Right lobe of liver (tissue), 6 donors: ENCODE measurements at places on chromosomes 12 and 14.

DNA sequence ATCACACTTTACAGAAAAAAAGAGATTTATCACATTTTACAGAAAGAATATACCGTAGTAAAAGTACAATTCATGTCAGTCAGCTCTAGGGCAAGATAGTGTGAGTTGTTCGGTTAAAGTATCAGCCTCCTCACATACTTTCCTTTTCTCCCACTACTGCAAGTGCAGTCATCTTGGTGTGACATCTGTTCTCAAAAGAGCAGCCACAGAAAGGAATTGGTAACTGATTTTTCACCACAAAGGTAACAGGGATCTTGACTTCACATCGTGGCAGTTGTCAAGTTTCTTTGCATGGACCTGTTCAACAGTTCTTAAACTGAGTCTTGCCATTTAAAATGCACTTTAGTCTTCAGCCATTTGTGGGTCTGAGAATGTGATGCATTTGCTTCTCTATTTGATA lies 5.0 kb upstream of the E2F7 start:
- DNase-seq, result no peak

GRCh38 chr12:45695035-45695434 lies 34.5 kb upstream of the ARID2 start:
- DNase-seq, result no peak

DNA sequence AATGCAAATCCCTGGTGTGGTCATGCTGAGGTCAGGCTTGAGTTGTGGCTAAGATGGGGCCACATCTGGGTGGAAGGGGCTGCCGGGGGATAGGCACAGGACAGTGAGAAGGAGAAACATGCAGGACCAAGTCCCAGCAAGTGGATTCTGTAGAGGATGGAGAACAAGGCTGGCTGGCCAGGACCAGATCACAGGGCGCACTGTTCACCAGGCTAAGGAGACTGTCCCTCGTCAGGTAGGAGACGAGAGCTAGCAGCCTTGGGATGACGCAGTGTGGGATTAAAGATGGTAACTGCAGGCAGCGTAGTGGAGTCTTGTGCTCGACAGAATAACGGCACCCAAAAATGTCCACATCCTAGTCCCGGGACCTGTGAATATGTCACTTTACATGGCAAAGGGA lies 336.1 kb downstream of the BCL11B start:
- peak; percentile 26 for DNase-seq

GRCh38 chr14:65142914-65143625 lies 40.8 kb upstream of the MAX start:
- DNase-seq, result no peak

- DNase-seq, result no peak
These were observed 4.1 kb downstream of the PHB2 start for GRCh38 chr12:6966351-6966750.

- no peak for DNase-seq
These were observed 11.0 kb downstream of the GPR135 start for GRCh38 chr14:59454139-59454538.

DNA sequence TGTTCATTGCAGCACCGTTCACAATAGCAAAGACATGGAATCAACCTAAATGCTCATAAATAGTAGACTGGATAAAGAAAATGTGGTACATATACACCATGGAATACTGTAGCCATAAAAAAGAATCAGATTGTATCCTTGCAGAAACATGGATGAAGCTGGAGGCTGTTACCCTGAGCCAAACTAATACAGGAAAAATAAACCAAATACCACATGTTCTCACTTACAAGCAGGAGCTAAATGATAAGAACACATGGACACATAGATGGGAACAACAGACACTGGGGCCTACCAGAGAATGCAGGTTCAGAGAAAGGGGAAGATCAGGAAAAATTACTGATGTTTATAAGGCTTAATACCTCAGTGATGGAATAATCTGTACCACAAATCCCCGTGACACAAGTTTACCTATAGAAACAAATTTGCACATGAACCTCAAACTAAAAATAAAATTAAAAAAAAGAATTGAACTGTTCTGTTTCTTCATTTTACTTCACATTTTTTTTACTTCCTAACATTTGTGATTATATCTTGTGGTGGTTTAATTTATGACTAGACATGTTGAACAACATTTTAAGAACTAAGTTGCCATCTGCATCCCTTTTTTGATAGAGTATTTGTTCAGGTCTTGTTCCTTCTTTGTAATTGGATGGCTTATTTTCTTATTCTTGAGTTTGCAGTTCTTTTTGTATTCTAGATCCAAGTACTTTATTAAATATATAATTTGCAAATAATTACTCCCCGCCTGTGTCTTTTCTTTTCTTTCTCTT lies 835.2 kb downstream of the FSCB start:
- DNase-seq, result no peak

- no peak for DNase-seq
These were observed 13.3 kb downstream of the TNS2 start for GRCh38 chr12:53062977-53063707.

DNA sequence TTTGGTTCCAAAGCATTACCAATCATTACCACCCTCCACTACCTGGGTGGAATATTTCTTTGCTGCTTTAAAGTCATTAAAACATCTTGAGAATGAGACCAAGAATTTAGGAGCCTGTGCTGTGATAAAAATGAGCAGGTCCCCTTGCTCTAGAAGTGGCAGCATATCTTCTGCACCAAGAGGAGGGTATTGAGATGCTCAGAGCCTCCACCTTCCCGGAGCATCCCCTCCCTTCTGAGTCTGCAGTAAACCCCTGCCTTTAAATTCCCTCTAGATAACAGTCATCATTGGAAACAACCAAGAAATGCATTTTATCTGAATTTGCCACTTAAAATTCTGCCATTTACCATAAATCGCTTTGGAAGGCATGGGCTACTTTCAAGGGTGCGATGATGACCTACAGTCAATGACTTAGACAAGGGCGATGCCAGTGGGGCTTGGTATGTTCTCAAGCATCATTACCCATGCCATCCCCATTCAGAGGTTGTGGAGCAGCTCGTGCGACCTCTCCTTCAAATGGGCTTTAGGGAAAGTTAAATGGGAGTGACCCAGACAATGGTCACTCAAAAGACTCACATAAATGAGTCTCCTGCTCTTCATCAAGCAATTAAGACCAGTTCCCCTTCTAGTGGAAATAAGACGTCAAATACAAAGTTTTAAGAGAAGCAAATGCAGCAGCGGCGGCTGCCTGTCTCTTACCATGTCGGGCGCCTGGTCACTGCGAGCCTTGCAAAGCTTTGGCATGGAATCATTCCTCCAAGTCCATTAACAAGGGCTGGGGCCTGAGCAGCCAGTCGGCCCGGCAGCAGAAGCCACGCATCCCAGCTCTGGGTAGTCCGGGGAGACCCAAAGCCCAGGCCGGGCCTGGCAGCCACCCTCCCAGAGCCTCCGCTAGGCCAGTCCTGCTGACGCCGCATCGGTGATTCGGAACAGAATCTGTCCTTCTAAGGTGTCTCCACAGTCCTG lies 334.5 kb downstream of the TMEM121 start:
- DNase-seq, result no peak

GRCh38 chr14:104294628-104294982 lies 156.2 kb downstream of the KIF26A start:
- peak; percentile 31 for DNase-seq

- peak; percentile 3 for DNase-seq
These were observed 4.3 kb upstream of the KRT81 start for GRCh38 chr12:52295663-52296062.

GRCh38 chr14:55097881-55098560 lies 31.0 kb upstream of the LGALS3 start:
- DNase-seq, result peak; percentile 32

DNA sequence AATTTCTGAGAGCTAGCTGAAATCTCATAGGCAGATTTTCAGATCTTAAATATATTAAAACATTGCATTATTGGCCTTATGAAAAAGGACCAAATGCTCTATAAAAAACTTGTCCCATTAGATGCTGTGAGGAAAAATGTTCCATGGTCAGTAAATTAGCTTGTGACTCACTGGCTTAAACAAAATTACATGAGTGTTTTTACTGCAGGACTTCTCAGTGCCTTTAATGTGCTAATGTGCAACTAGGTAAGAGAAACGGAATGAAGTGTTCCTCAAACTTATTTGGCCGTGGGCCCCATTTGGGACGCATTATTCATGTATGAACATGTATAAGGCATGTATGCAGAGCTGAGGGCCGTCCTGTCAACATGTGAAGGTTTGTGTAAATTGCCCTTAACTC lies 41.7 kb downstream of the MYRFL start:
- DNase-seq, result no peak

DNA sequence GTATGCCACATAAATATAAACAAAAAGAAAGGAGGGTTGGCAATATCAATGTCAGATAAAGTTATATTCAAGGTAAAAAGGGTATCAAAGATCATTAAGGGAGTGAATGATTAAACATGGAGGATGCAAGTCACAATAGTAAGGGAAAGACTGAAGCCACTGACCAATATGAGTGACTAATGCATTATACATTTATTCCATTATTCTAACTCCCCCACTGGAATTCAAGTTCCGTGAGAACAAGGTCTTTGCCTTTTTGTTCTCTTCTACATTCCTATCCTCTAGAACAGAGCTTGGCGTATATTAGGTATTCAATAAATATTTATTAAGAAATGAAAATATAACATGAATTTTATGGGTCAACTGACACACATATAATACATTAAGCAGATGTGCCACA lies 30.7 kb downstream of the MAP4K5 start:
- no peak for DNase-seq

GRCh38 chr14:99518441-99519346 lies 37.5 kb downstream of the CCNK start:
- DNase-seq, result peak; percentile 88

DNA sequence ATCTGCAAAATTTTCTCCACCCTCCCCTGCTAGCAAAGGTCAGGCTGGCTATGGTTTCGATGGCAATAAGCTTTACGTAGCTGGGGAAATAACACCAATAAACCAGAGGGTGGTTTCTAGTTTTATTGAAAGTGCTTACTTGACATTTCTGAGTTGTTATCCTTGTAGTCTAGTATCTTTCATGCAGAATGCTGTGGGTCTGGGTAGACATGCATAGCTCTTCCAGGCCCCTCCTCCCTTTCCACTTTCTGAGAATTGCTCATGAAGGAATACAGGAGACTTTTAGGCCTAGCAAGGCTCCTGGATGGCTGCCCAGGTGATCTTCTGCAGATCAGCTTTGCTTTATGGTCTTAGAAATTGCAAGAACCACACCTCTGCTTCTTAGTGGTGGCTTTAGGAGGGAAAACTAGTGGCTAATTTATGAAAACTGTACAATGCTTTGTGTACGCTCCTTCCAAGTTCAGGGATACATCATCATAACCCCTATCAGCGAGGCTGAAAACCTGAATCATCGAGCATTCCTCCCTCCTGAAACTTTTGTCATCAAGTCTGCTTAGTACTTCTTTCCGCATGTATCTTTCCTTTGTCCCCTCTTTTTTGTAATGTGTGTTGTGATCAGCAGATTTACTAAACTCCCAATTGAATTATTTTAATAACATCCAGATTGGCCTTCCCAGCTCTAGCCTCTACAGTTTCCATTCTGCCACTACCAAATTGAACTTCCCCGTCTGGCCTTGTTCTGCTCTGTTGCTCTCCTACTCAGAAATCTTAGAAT lies 473.0 kb downstream of the RAD51B start:
- no peak for DNase-seq

DNA sequence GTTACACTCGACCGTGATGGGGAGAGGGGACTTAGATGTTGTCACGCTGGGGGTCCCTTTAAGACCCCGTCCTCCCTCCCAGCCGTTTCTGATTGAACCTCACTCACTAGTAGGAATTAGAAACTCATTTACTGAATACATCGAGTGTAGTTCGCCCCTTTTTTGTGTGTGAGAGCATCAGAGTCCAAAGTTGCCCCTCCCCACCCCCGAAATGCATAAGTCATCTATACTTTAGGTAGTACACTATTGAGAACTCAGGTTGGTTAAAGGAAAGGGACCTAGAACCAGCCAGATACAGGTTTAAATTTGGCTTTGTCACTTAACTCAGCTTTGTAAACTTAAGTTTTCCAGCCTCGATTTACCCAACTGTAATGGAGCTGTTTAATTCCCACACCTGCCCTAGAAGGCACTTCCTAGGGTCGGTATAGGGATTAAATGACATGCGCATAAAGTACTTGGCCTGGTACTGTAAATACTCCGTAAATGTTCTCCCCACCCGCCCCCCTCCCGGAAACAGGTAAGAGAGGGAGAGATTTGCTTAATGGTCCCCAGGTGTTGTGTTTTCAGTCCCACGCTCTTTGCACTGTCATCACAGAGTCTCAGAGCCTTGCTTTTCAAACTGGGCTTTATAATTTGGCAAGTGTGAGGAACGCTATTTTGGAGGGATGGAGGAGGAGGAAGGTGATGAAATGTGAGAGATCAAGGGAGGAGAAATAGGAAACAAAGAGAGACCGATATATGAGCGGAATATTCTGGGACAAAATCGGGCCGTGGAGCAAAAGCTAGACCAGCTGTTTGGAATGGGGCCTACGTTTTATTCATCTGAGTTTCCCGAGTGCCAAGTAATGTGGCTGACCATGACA lies 897 bp downstream of the SUDS3 start:
- no peak for DNase-seq

- DNase-seq, result no peak
These were observed 3.5 kb upstream of the FITM1 start for GRCh38 chr14:24126939-24127338.

DNA sequence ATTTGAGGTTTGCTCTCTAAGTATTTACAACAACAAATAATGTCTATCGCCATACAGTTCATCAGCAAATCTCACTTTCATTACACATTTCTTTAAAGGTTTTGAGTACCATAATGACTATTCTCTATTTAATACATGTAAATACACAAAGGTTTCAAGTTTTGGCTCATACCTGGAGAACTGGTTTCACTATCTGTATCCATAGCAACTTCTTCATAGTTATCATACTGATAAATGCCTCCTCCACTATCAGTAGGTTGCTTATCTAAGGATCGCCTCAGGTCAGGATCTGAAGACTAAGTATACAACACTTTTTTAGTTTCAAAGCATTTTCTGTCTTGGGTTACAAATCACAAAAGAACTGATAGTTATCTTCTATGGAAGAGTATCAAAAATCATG lies 21.4 kb downstream of the ZFC3H1 start:
- DNase-seq, result no peak

DNA sequence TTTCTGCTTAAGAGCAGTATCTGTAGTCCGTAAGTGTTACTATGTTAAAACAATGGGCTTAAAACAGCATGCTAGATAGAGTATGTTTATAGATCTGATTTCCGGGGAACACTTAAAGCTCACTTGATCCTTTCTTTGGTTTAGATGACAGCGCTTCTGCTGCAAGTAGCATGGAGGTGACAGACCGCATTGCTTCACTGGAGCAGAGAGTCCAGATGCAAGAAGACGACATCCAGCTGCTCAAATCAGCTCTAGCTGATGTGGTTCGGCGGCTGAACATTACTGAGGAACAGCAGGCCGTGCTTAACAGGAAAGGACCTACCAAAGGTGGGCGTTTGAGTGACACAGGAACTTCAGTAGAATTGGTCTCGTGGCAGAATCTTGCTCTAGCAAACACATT lies 57.5 kb downstream of the EML1 start:
- DNase-seq, result no peak

DNA sequence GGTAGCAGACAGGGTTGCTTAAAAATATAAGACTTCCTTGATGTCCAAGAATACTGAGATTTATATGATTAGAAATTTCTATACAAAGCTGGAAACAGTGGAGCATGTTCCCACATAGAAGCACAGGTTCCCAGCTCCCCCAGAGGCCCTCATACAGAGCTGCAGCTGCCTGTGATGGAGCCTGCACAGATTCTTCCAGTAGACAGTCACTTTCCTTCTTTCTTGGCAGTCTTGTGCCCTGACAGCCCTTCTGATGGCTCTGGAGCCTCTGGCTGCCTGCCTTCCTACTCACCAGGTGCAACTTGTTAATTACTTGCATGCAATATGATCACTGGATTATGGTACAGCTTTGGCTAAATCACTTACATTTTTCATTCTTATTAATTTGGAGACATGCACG lies 44.4 kb downstream of the BICD1 start:
- no peak for DNase-seq
